ENCODE measurements at places on chromosomes 6 and 20.

GRCh38 chr6:122663981-122664380 is 53.8 kb downstream of the PKIB start:
- DNase-seq: no peak

- no peak for DNase-seq
These were observed 148.6 kb downstream of the LRRC1 start for GRCh38 chr6:53943395-53943794.

DNA sequence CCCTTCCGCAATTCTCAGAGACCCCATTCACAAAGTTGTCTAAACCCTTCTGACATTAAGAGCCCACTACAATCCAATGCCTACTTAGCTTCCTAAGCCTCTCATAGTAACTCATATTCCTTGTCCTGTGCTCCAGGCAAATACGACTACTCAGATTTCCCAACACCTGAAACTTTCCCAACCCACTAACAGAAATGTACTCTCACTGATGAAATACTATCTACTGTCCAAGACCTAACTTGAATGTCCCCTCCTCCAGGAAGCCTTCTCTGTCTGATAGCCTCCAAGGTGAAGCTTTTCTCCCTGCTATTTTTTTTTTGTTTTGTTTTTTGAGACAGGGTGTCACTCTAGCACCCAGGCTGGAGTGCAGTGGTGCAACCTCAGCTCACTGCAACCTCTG is 30.4 kb downstream of the GPLD1 start:
- no peak for DNase-seq

DNA sequence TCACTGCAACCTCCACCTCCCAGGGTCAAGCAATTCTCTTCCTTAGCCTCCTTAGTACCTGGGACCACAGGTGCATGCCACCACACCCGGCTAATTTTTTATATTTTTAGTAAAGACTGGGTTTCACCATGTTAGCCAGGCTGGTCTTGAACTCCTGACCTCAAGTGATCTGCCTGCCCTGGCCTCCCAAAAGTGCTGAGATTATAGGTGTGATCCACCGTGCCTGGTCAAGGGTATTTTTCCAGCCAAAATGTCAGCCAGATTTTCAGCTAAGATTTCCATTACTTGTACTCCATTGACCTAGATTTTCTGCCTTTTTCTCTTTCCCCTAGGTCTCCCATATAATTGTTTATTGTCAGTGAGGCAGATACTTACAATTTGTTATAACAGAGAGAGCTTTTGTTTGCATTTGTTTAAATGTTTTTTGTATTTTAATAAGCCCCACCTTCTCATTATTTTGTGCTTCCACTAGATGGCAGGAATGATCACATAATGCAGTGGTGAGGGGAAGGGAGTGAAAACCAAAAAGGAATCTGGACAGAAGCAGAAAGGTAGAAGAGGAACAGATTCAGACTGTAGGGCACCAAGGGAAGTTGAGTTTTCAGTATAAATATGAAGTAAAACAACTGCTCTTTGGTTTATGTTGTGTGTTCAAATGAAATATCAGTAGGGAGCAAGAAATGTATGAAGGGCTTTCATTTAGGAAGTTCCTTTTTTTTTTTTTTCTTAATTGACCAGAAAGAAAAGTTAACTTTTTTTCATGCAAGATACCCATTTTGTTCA is 29.7 kb downstream of the RPF2 start:
- peak; percentile 58 for DNase-seq

- no peak for DNase-seq
These were observed 7.6 kb upstream of the KCNK16 start for GRCh38 chr6:39330057-39330456.

DNA sequence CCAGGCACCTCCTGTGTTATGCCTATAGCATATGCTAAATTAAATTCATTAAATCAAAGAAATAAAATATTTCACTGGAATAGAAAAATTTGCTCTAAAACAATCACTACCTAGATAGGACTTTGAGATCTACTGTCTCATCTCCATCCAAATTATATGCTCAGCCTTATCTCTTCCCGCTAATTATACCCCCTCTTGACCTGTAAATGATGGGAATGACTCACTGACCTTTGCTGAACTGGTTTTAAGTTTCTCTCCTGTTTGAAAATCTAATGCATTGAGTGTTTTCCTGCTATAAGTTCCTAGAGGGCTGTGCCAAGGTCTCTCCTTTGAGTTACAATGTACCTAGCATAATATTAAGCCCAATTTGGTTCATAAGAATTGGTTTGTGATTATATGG is 110.1 kb downstream of the BMP2 start:
- DNase-seq: no peak

DNA sequence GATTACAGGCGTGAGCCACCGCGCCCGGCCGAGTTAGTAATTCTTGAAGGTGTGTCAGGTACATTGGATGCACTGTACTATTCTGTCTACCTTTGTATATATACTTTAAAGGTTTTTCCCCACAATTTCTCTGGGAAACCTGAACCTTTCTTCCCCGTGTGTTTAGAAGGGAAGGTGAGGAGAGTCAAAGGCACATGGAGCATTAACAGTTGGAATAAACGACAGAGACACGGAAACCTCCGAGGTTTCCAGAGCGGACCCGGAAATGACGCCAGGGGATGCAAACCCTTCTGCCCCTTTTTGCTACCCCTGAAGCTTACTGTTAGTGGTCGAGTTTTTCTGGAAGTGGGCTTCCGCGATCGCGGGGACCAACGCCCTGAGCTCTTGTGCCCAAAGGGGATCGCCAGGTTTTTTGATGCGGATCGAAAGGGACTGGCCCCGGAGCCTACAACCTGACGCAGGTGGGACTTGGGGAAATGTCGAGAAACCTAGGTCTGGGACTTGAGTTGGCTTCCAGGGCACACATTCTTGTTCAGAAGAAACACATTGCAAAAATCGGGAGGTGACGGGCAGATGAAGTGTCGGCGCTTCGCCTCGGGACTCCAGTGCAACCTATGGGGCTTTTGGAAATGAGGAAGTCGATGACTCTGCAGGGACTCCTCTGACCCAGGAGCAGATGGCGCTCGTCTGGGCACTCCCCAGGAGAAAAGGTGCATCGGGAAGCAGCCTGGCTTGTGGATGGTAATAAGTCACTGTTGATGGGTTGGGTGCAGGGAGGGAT is 218.2 kb downstream of the OR2B2 start:
- no peak for DNase-seq
